ENCODE measurements at places on chromosomes 1 and 21.

DNA sequence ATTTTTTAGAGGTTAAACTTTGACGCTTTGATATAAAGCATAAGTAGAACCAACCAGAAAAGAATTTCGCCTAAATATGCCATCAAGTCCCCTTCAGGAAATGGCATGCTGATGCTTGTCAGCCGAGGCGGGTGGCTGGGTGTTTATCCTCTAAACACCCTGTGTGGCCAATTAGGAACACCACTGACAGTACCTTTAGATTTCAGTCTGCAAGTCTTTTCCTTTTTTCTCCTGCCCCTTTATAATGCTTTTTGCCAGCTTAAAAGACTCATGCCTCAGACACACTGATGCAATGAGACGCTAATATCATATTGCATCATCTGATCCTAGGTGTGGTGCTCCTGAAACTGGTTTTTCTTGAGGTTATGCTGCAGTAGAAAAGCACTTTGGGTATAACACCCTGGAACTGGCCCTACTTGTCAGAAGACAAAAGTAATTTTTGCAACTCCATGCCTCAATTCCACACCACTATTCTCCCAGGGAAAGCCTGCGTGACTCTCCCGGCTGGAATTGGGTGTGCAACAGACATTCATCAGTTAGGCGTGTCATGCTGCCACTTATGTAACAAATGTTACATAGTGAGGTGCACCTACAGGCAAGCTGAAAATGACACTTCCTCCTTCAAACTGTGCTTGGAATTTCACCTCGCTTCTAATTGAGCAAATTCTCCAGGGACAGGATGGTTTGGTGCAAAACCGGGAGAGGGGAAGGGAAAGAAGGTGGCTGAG, 2.0 kb upstream of the RCC2 start:
- no peak for DNase-seq

GRCh38 chr21:25931765-25932164, 197.0 kb downstream of the GABPA start:
- no peak for DNase-seq

GRCh38 chr1:178633056-178633455, 92.0 kb upstream of the RALGPS2 start:
- DNase-seq, result no peak

DNA sequence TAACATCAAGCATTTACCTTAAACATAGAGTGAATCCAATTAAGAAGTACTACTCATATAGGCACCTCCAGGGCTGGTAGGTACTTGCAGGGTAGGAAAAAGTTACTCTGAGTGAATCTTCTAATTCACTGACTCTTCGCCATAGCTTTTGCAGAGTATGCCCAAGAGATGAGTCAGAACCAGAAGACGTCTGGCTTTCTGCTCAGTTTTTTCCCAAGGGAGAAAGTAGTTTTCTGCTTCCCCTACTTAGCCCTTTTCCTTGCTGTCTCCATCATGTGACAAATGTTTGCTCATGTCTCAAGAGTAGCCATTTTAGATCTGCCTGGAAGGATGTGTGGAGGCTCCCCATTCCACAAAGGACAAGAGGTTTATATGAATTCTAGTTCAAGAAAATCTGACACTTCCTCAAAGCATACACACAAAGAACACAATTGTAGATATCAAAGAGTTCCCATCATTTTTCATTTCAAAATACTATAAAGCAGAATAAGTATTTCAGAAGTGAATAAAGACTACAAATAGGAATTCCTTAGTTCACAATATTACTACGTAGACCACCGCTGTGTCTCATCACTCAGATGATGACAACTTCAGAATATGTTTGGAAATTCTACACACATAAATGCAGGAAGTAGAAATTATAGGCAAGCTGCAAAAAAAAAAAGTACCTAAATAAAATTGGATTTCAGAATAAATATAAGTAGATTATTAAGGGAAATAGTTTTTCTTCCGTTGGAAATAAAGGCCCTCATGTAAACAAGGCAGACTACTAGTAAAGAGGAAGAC, 98.5 kb downstream of the ASH1L start:
- DNase-seq, result no peak

DNA sequence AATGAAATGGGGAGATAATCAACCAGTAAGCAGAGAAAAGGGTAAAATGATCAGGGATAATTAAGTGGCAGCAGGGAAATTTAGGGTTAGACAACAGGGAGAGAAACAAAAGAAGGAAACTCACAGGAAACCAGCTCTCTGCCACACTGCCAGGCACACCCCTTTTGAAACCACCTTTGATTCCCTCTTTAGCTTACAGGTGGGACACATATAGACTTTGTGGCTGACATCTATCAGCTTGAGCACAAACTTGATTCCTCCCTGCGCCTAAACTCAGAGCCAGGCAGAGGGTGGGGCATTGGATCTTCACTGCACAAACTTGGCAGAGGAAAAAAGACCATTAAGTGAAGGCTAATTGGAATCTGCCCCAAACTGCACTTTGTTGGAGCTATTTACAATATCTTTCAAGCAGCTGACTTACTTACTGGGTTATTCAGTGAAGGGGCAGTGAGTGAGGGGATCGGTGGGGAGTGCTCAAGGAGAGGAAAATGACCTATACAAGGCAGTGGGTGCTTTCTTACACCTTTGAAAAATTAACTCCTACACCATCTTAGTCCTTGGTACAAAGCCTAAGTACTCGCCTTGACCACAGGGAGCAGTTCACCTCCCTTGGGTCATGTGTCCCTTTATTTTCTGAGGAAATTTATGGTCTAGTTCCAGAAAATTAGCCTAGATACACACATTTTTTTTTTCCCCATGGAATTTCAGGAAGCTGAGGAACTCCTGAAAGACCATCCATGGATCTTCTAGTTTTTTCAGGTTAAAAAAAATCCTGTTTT, 60.2 kb downstream of the PBX1 start:
- no peak for DNase-seq

All from NCI-H1436 treated with DMSO at 0.1 percent for 48 hours (cell line).